ENCODE measurements at places on chromosomes 5 and 9. TPM values are rescaled to one million over a fixed set of nuclear protein-coding genes. Genes with fewer than 3 reads are reported as not detected.

DNA sequence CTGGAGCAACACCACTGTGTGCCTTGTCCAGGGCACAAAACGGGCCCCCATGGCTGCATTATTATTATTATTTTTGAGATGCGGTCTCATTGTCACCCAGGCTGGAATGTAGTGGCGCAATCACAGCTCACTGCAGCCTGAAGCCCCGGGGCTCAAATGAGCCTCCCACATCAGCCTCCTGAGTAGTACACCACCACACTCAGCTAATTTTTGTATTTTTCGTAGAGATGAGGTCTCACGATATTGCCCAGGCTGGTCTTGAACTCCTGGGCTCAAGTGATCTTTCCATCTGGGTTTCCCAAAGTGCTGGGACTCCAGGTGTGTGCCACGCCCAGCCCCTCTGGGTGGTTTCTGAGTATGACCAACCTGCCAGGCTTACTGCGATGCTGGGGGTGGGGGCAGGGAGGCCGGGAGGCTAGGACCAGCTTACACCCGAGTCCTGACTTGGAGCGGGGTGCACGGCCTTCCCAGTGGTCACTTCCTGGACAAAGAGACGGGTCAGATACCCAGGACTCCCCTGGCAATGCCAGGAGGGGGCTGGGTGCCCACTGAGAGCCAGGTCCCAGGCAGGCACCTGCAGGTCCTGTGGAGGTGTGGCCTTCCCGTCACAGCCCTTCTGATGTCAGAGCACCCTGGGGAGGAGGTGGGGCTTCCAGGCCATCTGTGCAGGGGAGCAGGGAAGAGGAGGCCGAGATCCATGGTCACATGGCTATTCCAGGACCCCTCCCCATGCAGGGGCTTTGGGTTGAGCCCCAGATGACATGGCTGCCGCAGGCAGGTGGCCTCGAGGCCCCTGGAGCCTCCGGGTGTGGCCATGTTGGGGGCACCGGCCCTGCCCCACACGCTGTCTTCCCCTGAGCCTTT is 8.3 kb upstream of the NRARP start:
- DNase-seq = no peak

GRCh38 chr5:138819081-138819480 is 56.1 kb downstream of the LRRTM2 start:
- no peak for DNase-seq

- DNase-seq = no peak
These were observed 19.6 kb downstream of the ETF1 start for GRCh38 chr5:138523406-138523805.

- no peak for DNase-seq
These were observed 9.4 kb upstream of the CD180 start for GRCh38 chr5:67205981-67206380.

- DNase-seq = no peak
These were observed 220.5 kb downstream of the SH3GL2 start for GRCh38 chr9:17799369-17799768.

DNA sequence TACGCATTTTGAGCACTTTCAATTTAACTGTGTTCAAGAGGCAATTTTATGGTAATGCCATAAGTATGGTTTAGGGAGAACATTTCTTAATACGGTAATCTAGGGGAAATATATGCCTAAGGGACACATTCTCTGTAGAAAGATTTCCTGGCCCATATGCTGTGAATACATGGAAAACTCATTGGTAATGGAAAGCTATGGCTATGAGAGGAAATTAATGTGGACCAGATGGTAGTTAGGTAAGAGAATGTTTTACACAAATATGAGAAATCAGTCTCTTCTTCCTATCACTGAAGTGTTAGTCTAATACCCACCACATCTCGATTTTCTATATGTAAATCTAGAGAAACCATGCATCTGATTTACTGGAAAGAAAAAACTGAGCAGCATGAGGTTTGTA is 105.0 kb downstream of the SEMA6A start:
- no peak for DNase-seq

FAM221B gene
- total RNA-seq = not detected

MTREX gene
- total RNA-seq = 110 TPM

All from activated T-helper 2 cell treated with anti-CD3 and anti-CD28 coated beads, Interferon-gamma antibody, Interleukin-2, Interleukin-4, amounts not matched to agents 10 μg/mL and 5 μg/mL and 100 μg/mL, durations not matched to agents 14 hours and 24 hours and 36 hours (primary cell).